ENCODE measurements at places on chromosomes 11 and 22.

DNA sequence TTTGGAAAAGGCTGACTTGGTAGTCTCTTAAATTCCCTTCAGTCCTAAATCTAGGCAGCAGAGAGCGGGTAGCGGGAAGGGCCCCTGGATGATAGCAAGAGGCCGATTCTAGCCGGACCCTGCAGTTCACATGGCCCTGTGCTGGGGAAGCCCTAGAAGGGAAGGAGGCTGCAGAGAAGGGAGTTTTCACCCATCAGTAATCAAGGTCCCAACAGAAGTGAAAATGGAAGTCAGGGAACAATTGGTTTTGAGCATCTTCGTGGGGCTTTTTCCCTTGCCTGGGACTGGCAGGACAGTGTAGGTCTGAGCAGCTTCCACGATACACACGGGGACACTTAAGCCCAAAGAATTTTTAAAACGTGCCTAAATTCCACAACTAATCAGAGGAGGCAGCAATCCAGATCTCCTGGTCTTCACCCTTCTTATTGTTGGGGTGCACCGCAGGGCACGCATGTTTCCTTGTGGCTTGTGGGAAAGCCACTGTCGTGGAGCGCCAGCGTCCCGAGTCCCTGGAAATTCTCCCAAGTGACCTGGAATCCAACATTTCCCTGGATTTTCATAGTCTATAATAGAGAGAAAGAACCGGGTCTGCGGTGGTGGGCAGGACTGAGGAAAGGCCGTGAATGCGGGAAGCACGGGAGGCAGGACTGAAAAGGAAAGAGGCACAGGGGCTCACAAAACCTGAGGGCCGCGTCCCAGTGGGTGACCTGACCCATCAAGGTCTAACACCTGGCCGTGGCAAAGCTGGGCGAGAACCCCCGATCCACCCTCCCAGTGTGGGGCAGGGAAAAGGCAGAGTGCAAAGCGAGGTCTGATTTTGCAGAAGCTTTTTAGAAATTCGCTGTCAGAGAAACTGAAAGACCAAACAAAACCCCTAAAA is 846 bp upstream of the OAF start:
- DNase-seq: no peak

DNA sequence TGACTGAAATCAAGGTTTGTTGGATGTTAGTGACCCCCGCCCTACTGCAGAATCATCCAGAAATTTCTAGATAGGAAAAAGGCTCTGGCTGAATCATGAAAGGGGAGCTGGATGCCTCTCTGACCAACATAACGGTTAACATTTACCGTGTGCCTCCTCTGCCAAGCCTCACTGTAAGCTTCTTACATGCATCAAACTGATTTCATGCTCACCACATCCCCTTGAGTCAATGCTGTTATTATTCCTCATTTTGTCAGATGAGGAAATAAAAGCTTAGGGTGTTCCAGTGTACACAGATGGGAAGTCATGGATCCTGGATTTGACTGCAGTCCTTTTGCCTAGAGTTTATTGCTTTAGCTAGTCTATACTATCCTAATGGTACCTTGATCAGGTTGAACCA is 5.9 kb upstream of the HMOX1 start:
- no peak for DNase-seq

- no peak for DNase-seq
Observed at GRCh38 chr11:125303186-125303585, 138.6 kb downstream of the PKNOX2 start.

- peak; percentile 16 for DNase-seq
Observed at GRCh38 chr11:120147950-120148270, 10.0 kb upstream of the TRIM29 start.

- no peak for DNase-seq
Observed at GRCh38 chr11:84437071-84437980, 1151.2 kb upstream of the CCDC90B start.

DNA sequence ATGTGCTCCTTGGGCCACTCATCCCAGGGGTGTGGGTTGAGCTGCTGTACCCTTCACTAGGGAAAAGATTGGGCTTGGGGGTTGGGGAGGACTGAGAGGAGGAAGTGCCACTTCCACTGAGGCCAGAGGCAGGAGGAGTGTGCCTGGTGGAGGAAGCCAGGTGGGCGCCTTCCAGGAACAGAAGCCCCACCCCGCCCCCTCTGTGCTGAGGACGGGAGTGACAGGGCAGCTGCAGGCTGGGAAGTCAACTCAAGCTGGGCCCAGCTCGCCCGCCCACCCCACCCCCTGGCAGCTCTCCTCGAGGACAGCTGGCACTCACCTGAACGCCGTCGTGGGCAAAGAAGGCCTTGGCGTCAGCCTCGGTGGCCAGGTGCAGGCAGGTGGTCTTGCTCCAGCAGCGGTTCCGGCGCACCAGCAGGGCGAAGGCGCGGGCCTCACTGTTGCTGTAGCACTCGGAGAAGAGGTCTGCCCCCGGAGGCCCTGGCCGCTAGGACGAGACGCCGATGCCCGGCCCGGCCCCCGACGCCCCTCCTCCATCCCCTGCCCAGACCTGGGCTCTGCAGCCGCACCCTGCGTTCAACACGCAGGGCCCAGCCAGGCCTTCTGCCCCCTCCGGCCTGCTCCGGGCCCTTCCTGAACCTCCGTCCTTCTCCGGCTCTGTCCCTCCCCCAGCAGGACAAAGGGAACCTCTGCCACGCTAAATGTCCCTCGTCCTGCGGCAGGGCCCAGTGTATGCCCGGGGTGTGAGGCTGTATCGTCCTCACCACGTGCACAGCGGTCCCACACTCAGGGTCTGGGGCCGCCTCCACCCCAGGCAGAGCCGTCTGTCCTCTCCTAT is 13.4 kb downstream of the TSSC4 start:
- no peak for DNase-seq

DNA sequence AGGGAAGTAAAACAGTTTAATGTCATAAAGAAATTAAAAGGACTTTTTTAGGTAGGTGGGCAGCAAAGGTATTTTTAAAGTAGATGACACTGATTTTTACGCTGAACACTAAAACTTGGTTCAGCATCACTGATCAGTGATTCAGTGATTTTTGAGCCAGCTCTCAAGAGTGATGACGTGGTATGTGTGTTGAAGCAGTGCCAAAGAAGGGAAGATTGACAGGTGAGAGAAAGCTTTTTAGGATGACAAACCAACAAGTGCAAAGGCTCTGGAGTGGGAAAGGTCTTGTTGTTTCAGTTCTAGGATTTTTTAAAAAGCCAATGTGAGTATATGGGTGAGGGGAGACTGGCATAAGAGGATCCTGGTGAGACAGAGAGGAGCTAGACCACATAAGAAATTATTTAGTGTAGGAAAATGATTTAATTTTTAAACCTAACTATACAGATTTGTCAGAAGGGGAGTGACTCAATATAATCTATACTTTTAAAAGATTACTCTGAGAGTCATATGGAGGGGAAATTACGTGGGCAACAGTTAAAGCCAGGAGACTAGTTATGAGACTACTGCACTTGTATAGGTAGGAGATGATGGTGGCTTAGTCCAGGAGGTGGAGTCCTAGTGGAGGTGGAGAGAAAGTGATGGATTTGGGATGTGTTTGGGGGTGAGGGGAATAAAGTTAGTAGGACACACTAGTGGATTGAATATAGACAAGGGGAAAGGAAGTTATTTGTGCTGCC is 17.6 kb upstream of the CALCB start:
- DNase-seq: no peak

DNA sequence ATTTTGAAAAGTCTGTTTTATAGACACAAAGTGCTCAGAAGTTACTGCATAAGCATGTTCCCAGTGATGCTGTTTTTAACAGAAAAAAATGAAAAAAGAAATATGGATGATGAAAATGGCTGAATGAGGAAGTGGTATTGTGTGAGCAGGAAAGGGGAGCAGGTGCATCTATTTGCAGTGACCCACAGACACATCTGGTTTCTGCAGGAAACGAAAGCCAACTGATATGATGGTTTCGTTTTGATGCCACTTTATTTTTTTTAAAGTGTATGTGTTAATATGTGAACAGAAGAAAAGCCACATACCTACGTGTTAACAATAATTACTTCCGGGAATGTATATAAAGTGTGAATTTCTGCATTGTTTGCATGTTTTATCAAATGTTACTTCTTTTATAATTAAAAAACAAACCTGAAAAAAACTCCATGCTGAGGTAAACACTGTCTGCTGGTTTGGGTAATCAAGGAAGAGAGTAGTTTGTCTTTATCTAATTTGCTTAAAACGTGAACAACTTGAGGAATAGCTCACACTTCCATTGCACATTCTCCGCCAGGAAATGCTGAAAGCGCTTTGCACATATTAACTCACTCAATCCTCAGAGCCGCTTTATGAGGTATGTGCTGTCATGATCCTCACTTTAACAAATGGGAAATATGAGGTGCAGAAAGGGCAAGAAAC is 1335.9 kb downstream of the TBC1D22A start:
- no peak for DNase-seq

DNA sequence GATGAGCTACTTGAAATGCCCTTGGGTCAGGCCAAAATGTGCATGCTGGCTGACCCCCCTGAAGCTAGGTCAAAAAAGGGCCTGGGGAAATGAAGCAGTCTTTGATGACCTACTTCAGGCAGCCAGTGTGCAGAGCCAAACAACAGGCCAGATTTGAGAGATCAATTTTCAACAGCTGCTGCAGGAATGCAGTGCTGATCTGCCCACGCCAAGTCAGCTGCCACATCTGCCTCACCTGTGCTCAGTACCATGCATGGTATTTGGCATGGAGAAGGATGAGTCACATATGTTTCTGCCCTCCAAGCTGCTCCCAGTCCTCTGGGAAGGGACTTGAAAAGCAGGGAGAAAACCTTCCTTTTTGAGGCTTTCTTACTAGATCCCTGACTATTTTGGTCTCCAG is 35.8 kb downstream of the MTNR1B start:
- no peak for DNase-seq

DNA sequence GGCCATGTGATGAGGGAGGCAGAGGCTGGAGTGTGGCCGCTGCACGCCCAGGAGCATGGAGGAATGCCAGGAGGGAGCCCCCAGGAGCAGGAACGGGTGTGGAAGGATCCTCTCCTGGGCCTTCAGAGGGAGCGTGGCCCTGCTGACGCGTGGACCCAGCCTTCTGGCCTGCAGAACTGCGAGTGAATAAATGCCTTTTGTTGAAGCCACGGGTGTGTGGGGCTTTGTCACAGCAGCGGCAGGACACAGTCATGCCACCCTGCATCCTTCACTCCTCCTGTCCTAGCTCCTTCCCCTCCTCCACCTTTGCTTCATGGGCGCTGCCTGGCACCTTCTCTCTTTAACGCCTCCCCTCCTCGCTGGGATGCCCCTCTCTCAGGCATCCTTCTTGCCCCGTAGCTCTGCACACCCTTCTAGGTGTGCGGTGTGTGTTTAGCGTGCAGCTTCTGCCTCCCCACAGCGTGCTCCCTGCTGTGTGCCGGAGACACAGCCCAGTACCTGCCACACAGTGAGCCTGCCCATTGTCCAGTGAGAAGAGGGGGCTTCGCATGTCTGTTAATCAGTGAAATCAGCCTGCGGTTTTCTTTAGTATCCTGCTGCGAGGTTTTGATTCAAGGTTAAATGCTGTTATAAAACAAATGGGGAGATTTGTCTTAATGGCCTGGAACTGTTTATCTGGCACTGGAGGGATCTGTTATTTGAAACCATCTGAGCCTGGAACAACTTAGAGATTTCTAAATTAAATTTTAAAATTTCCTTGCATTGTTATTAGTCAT is 459.6 kb downstream of the TBC1D22A start:
- DNase-seq: no peak

GRCh38 chr22:27100789-27101188 is 443.4 kb downstream of the MIAT start:
- DNase-seq: peak; percentile 52

GRCh38 chr22:19065298-19065859 is 56.8 kb downstream of the DGCR2 start:
- no peak for DNase-seq

DNA sequence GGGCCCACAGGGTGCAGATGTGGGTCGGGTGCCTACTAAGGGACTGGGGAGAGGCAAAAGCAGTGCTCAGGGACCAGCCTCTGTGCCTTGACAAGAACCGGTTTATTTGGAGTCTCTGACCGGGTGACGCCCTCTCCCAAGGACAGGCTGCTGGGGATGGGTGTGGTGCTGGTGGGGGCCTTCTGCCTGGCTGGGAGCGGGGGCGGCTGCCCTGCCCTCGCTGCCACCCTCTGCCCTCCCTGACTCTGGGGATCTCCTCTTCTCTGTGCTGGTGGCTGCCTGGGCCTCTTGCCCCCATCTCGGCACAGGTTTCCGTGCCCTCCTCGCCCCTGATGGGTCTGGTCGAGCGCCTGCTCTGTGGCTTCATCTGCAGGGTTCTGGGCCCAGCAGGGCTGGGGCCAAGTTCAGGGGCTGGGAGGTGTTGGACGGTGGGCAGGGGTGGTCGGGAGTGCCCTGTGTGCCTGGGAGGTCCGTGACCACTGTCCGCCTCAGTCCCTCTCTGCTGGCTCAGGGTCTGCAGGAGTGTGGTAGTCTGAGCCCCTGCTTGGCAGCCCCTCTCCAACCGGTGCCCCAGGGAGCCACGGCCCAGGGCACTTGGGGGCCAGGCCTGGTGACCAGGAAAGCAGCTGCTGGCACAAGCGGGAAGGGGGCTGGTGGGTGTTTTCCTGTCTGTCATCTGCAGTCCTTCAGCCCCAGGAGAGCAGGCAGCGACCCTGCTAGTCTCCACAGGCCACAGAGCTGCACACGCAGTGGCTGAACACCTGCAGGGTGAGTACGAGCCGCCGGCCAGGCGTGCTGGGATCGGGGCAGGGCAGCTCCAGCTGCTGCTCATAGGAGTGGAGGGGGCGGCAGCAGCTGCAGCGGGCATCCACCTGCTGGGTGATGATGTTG is 23.5 kb downstream of the MUC6 start:
- no peak for DNase-seq

GRCh38 chr22:48782326-48782725 is 1045.3 kb downstream of the BRD1 start:
- DNase-seq: no peak

GRCh38 chr11:117731722-117732290 is 65.2 kb downstream of the DSCAML1 start:
- DNase-seq: no peak

DNA sequence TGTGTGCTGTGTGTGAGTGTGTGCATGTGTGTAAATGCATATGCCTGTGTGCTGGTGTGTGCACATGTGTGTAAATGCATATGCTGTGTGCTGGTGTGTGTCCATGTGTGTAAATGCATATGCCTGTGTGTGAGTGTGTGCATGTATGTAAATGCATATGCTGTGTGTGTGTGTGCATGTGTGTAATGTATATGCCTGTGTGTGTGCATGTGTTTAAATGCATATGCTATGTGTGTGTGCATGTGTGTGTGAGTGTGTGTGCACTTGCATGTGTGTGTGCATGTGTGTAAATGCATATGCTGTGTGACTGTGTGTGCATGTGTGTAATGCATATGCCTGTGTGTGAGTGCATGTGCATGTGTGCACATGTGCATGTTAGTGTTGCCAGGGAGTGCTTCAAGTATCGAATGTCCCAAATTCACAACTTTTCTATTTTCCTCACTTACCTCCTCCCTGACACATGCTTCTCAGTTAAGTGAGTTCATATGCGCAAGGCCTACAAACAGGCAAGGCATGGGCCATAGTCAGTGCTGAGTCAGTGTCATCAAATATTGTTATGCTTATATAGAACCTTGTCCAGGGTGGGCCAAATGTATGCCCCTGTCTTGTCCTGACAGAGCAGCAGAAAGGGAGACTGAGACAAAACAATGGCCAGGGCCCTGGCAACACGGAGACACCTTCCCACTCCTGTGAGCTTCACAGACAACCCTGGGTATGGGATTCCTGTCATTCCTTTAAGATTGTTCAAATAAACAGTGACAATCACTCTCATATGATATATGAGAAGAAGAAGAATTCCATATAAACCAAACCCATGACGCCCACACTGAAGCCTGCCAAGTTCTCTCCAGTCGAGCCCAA is 38.6 kb downstream of the GGTLC2 start:
- peak; percentile 15 for DNase-seq

Data from tibial artery (tissue), 4 donors.